ENCODE measurements at places on chromosomes 1 and 21.

DNA sequence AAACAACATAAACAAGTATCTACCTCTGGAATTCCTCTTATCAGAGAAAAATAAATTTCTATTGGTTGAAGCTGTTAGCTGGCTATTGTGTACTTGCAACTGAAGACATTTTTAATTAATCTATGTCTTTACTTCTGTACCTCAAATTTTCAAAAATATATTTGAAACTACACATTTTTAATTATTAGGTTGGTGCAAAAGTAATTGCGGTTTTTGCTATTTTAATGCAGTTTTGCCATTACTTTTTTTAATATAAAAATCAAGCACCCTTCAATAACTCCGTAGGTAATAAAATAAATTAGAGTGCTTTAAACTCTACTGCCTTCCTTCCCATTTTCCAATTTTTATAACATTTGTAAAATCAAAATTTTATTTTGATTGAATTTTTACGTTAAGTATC, 262.1 kb upstream of the DUSP10 start:
- no peak for DNase-seq

- DNase-seq, result peak; percentile 11
These were observed 168.0 kb upstream of the NR5A2 start for GRCh38 chr1:199859491-199859933.

DNA sequence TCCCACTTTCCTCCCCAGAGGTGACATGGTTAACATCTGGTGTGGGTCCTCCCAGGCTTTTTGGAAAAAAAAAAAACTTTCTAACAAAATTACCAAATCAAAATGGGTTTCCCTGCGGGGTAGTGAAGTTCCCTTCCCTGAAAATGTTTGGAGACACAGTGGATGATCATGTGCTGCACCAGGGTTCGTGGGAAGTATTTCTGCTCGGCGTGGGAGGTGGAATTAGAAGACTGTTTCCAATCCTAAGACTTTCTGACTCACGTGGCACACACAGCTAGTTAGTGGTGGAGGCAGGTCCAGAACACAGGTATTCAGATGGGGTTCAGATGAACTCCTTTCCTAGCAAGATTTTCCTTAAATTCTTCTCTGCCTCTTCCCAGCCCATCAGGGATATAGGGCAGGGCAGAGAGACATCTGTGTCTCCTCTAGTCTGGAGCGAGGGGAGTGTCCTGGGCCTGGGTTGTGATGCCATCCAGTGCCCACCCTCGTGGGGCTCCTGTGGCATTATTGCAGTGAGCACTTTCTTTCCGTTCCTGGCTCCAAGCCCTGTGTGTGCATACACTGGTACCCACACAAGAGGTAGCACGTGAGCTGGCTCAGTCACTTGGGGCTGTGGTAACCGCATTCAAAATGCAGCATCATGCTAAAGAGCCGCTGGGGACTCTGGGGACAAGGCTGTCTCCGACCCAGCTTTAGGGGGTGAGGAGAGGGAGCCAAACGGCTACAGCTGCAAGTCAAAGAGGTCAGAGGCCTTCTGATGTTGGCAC, 27.5 kb downstream of the KCNC4 start:
- DNase-seq, result no peak

GRCh38 chr1:46725736-46726108, 6.8 kb upstream of the EFCAB14 start:
- no peak for DNase-seq

- no peak for DNase-seq
These were observed 11.3 kb downstream of the NCSTN start for GRCh38 chr1:160354388-160354985.

GRCh38 chr1:21518774-21519455, 9.7 kb downstream of the ALPL start:
- no peak for DNase-seq

GRCh38 chr1:183277821-183278738, 92.0 kb downstream of the LAMC2 start:
- no peak for DNase-seq

GRCh38 chr1:32725615-32725982, 23.0 kb upstream of the SYNC start:
- no peak for DNase-seq

Measured in renal pelvis (tissue), 12 donors.